ENCODE measurements at places on chromosomes 4 and X.

DNA sequence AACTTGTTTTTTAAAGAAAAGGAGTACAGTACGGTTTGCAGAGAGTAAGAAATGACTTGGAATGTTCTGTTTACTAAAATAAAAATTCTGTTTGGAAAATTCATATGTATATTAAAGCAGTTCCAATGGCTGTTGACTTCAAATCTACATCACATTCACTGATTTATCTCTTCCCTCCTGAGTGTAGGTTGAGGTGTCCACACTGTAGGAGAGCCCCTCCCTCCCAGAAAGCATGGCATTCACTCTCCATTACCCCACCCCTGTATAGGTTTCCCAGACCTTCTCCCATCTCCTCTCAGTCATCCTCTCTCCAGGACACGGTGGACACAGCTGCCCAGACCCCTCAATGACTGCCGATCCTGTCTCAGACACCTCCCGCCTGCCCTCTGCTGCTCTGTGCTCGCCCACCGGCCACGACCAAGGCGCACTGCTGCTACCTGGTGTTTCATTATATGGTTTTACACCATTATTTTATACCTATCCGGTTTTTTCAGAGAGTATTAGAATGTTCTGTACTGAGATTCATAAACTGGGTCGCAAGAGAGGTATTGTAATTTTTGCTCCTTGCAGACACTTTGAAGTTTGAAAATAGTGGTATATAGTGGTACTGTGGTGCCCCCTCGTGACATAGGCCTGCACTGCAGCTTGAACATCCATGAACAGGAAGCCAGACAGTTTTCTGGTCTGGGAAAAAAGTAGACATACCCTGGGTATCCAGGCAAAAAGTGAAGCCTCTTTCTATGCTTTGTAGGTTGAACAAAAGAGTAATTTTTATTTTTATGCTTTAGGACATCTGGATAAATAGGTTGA lies 38.8 kb upstream of the BEX4 start:
- DNase-seq, result no peak

DNA sequence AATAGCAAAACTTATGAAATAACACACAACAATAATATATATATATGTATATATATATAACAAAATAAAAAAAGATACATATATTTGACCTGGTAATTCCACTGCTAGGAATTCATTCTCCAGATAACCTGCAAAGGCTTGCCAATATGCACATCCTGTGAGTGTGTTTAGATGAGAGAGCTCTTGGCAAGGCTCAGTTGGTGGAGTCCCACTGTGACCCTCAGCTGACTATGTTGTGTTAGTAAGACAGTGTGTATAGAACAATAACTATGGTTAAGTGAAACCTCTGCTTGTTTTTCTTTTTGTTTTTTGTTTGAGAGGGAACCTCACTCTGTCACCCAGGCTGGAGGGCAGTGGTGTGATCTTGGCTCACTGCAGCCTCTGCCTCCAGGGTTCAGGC lies 39.5 kb upstream of the RBMX start:
- DNase-seq, result no peak

DNA sequence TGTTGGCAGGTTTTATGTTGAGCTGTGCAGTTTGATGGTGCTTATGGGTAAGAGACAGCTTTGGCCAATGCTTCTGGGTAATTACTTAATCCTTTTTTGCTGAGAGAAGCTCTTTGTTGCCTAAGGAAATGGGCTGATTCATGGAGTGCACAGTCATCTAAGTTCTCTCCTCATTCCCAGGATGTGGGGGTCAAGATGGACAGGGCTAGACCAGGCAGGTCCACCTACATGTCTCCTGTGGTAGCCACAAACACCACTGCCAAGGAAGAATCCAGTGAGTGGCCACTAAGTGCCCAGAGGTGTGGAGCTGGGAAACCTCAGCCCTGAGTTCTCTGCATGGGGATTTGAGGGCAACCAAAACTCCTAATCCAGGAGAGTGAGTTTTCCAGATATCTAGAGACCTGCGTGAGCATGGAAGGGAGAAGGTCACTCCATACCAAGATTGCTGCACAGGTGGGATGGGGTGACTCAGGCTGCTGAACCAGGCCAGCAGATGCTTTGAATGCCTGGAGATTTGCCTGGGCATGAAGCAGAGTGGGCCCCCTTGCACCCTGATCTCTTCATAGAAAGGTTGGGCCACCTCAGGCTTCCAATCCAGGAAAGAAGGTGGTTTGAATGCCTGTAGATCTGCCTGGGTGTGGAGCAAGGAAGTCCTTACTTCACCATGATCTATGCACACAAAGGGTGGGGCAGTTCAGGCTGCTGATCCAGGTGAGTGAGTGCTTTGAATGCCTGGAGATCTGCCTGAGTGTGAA lies 234.8 kb upstream of the GNPDA2 start:
- DNase-seq, result no peak

- DNase-seq, result peak; percentile 87
These were observed 101.2 kb downstream of the ZNF674 start for GRCh38 chrX:46444011-46444410.

GRCh38 chr4:153790962-153791551 lies 2.2 kb upstream of the SFRP2 start:
- DNase-seq, result no peak

- no peak for DNase-seq
These were observed 519.5 kb downstream of the FGF13 start for GRCh38 chrX:138191998-138192397.

GRCh38 chr4:176380352-176381157 lies 60.8 kb downstream of the SPCS3 start:
- no peak for DNase-seq

DNA sequence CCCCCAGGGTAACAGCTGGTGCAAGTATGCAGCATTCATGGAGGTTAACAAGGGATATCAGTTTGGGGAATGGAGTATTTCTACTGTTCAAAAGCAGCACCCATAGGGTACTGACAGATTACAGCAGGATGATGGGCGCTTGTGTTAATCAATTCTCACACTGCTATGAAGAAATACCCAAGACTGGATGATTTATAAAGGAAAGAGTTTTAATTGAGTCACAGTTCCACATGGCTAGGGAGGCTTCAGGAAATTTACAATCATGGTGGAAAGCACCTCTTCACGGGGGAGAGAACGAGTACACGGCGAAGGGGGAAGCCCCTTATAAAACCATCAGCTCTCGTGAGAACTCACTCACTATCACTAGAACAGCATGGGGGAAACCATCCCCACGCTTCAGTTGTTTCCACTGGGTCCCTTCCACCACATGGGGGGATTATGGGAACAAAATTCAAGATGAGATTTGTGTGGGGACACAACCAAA lies 64.1 kb downstream of the TNIP2 start:
- DNase-seq, result no peak

- DNase-seq, result peak; percentile 72
These were observed 97.0 kb downstream of the DDIT4L start for GRCh38 chr4:100093091-100093866.

GRCh38 chr4:1058198-1058996 lies 47.0 kb downstream of the FGFRL1 start:
- DNase-seq, result no peak

DNA sequence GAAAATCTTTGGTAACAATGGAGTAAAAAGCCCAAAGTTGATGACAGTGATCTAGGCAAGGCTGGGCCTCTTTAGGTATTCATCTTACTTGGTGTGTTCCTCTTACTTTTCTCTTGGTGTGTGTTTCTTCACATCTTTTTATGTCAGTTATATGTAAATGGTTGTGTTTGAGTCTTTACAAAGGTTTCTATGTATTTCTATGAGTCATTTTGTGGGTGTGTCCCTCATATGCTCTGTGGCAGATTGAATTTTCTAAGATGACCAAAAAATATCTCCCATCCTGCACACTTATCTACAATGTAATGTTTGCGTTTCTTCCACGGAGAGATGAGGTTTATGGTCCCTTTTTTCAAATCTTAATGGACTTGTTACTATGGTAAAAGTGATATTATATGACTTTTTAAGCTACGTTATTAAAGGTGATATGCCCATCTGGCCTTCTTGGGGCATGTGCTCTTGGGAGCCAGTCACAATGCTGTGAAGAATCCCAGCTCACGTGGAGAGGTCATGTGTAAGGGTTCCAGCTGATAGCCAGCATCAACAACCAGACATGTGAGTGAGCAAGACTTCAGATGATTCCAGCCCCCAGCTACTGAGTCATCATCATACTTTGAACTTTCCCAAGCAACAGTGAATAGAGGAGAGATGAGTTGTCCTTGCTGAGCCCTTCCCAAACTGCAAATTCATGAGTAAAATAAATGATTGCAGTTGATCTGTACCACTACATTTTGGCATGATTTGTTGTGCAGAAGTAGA lies 126.9 kb downstream of the CBLL2 start:
- DNase-seq, result peak; percentile 10

GRCh38 chr4:13615161-13615560 lies 12.4 kb downstream of the BOD1L1 start:
- DNase-seq, result no peak

GRCh38 chrX:41481264-41482109 lies 34.3 kb downstream of the NYX start:
- DNase-seq, result no peak

DNA sequence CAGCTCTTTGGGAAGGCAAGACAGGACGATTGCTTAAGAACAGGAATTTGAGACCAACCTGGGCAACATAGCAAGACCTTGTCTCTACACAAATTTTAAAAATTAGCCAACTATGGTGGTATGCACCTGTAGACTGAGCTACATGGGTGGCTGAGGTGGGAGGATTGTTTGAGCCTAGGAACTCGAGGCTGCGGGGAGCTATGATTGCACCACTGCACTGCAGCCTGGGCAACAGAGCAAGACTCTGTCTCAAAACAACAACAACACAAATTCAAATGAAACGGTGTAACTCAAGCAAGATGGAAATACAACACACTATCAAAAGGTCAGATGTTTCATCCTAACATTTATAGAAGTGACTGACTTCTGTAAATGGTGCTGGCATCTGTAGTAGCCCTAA lies 37.1 kb downstream of the XG start:
- no peak for DNase-seq

GRCh38 chr4:29289118-29289517 lies 1431.1 kb upstream of the PCDH7 start:
- DNase-seq, result no peak

- DNase-seq, result no peak
These were observed 768 bp upstream of the CXCL10 start for GRCh38 chr4:76024065-76024464.

DNA sequence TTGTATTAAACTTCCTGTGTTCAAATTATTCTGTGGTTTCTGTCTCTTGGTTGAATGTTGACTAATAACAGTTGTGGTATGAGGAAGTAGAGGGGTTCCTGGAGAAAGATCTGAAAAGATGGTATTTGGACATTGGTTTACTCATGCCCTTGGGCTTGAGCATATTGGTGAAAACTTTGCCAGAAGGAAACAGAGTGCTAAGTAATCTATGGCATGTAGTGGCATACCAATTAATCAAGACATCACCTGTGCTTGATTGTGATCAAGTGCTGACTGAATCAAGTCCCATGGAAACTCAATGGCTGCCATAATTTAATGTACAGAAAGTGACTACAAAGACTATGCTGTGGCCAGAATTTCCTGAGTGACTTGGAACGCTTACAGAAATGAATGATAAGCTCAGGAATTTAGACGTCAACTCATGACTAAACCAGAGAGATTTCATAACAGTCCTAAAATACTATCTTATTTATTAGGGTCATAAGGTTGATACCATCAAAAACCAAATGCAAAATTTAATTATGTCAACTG lies 2062.9 kb downstream of the ARAP2 start:
- DNase-seq, result peak; percentile 71

DNA sequence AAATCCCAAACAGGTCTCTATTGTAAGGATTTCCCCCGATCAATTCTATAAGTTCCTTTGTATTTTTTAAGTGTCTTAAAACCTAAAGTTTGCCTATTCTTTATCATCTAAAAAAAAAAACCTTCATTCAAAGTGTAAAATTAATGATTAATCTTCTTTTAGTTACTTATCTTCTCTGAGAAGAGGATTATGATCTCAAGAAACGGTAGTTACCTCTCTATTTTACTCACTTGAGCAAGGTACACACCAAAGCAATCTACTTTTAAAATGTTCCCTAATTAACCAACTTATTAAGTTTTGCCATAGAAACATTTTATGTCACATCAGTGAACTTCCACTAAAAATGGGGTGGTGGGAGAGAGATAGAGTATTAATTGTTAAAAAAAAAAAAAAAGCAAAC lies 15.2 kb upstream of the GALNT7 start:
- no peak for DNase-seq

DNA sequence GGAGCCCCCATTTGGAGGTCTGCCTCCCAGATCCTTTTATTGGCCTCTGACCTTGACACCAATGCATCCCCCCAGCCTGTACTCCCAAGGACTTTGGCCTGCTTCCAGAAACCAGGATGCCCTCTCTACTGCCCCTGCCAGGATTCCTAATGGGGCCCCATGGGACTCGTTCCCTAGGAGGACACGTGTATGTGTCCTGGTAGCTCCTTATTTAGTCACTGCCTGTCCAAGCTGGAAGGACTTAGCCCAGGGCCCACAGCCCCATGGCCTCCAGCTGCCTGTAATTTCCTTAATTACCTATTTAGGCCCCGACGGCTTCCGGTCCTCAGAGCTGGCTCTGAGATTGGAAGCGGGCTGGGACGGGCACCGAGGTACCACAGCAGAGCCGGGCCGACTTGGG lies 9.4 kb downstream of the ATP2B3 start:
- no peak for DNase-seq

- no peak for DNase-seq
These were observed 77.5 kb downstream of the INTS12 start for GRCh38 chr4:105630670-105631655.

DNA sequence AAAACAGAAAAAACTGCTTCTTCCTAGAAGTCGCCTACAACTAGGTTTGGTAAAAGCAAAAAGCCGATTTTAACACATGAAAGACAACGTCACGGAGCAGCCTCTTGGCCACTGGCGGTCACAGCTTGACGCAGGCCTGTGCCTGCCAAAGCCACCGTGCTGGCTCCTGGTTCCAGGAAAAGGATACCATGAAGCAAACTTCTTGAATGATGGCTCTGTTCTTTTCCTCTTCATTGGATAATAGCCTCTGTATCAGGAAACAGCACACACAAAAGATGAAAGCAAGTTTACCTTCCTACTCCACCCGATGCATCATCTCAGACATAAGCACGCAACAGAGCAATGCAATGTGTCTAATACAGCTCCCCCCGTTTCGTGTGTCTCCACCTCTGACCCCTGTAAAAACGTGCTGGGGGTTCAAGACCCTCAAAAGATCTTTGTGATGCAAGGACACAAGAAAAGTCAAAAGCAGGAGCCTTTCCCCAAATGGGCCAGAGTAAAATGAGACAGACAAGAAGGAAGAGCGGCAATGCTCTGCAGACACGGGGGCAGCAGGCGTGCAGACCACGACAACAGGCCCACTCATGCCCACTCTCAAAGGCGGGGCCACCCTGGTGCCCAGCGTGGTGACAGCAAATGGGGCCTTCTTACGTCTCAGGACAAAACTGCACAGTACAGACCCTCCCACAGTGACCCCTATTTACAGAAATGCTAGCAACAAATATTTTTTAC lies 19.4 kb downstream of the GAK start:
- no peak for DNase-seq

DNA sequence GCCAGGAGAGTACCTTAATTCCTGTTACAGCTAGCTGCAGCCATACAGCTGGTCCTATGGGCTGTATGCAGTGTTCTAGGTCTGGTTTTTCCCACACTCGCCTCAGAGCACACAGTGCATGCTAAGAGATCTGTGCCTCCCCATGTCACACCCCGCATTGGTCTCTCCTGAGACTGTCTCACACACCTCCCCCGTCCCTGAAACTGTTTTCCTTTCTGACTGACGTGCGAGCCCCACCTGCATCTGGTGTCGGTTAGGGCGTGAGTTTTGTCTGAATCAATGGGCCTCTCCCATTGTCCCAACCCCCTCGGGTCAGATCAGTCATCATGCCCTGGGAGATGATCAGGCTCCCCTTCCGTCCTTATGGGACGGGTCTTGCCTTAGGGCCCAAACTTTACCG lies 3.4 kb upstream of the UGT8 start:
- no peak for DNase-seq

GRCh38 chr4:109005523-109005922 lies 242.7 kb upstream of the ETNPPL start:
- DNase-seq, result peak; percentile 35

Data from kidney epithelial cell (primary cell).